CD8-positive, alpha-beta memory T cell (primary cell): ENCODE measurements at places on chromosomes 5 and 9.
A peak's percentile ranks its signal among the peaks of the same experiment; 100 is the strongest.

- no peak overlapping the region for H3K27ac ChIP-seq
- no peaks in the 10 kb centered on the region for H3K27me3 ChIP-seq
- peaks cover 6% of the 10 kb centered on the region for H3K4me1 ChIP-seq
- no peak overlapping the region for H3K4me3 ChIP-seq
- no peaks in the 10 kb centered on the region for H3K36me3 ChIP-seq
Observed at GRCh38 chr9:87729246-87729645, 3.3 kb downstream of the CTSL start.

DNA sequence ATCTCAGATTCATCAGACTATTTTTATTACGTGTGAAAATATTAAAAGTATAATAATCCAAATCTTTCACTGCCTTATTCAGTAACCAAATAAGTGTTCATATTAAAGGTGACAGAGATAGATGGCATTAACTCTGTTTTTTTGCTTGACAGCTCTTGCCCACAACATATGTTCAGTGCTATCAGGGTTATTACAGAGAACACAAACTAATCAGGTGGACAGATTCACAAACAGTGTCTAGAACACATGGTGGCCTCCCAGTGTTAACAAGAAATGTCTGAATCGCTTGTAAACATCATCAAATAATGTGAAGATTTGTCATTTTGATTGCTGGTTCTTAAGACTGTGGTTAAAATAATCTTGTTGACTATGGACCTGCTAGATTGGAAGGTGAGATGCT lies 609.1 kb upstream of the GRAMD2B start:
- H3K36me3 ChIP-seq, result no peaks in the 10 kb centered on the region
- no peak for DNase-seq
- no peak overlapping the region for H3K4me3 ChIP-seq
- H3K27me3 ChIP-seq, result no peaks in the 10 kb centered on the region
- H3K4me1 ChIP-seq, result no peaks in the 10 kb centered on the region

- H3K27ac ChIP-seq, result no peak overlapping the region
- H3K27me3 ChIP-seq, result no peaks in the 10 kb centered on the region
- H3K36me3 ChIP-seq, result no peaks in the 10 kb centered on the region
- peaks cover 8% of the 10 kb centered on the region for H3K4me1 ChIP-seq
Observed at GRCh38 chr9:109934136-109934856, 154.3 kb downstream of the PALM2AKAP2 start.

- DNase-seq, result no peak
- no peaks in the 10 kb centered on the region for H3K27me3 ChIP-seq
- H3K4me1 ChIP-seq, result no peaks in the 10 kb centered on the region
- H3K27ac ChIP-seq, result no peak overlapping the region
- no peaks in the 10 kb centered on the region for H3K36me3 ChIP-seq
Observed at GRCh38 chr9:115923410-115923809, 230.2 kb upstream of the PAPPA start.

GRCh38 chr9:101861472-101861871 lies 123.0 kb upstream of the GRIN3A start:
- DNase-seq, result no peak
- no peaks in the 10 kb centered on the region for H3K4me1 ChIP-seq
- no peaks in the 10 kb centered on the region for H3K36me3 ChIP-seq
- no peak overlapping the region for H3K27ac ChIP-seq
- no peak overlapping the region for H3K4me3 ChIP-seq

GRCh38 chr9:99824378-99825171 lies 2.9 kb downstream of the NR4A3 start:
- H3K36me3 ChIP-seq, result no peaks in the 10 kb centered on the region
- H3K4me1 ChIP-seq, result peaks cover 41% of the 10 kb centered on the region
- H3K27ac ChIP-seq, result peak overlapping the region; percentile 9
- DNase-seq, result peak; percentile 60

- H3K4me1 ChIP-seq, result peaks cover 70% of the 10 kb centered on the region
- H3K4me3 ChIP-seq, result no peak overlapping the region
- DNase-seq, result no peak
Observed at GRCh38 chr9:131422241-131422792, 28.4 kb downstream of the PRRC2B start.

GRCh38 chr5:163089926-163090325 lies 347.5 kb upstream of the CCNG1 start:
- no peaks in the 10 kb centered on the region for H3K27me3 ChIP-seq
- no peak overlapping the region for H3K4me3 ChIP-seq
- H3K27ac ChIP-seq, result no peak overlapping the region
- no peaks in the 10 kb centered on the region for H3K36me3 ChIP-seq
- DNase-seq, result no peak

- no peak overlapping the region for H3K4me3 ChIP-seq
- no peaks in the 10 kb centered on the region for H3K27me3 ChIP-seq
- DNase-seq, result no peak
- H3K27ac ChIP-seq, result no peak overlapping the region
Observed at GRCh38 chr9:88559661-88560060, 24.7 kb downstream of the NXNL2 start.

- no peak for DNase-seq
- H3K27ac ChIP-seq, result no peak overlapping the region
- H3K4me3 ChIP-seq, result no peak overlapping the region
- H3K27me3 ChIP-seq, result no peaks in the 10 kb centered on the region
Observed at GRCh38 chr5:178438796-178439195, 151.4 kb downstream of the COL23A1 start.

DNA sequence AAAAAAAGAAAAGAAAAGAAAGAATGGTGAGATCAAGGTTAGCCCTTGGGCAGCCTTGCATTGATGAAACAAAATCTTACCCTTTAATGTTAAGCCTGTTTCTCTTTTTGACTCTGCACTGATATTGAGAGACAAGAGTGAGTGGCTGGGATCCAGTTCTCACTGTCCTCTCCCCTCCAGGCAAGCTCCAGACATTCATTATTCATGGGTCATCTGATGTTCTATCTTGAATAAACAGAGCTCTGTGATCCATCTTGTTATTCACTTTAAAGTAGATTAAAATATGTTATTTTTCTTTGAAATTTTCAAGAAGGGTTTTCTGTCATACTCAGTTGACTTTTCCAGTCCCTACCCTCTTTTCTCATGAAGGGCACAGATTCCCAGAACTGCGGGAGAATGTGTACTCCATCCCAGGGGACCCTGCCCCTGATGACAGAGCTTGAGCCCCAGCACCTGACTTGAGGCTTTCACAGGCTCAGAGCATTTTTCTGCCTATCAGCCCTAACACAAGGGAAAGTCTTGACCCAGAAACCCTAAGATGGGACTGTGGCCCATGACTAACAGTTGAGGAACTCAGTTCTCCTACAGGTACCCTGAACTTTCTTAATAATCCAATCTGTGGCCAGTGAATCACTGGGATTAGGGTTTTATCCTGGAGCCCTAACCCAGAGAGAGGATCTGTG lies 24.1 kb downstream of the ACTL7B start:
- no peak overlapping the region for H3K4me3 ChIP-seq
- H3K27me3 ChIP-seq, result no peaks in the 10 kb centered on the region
- H3K4me1 ChIP-seq, result no peaks in the 10 kb centered on the region
- H3K36me3 ChIP-seq, result no peaks in the 10 kb centered on the region
- H3K27ac ChIP-seq, result no peak overlapping the region
- DNase-seq, result no peak

DNA sequence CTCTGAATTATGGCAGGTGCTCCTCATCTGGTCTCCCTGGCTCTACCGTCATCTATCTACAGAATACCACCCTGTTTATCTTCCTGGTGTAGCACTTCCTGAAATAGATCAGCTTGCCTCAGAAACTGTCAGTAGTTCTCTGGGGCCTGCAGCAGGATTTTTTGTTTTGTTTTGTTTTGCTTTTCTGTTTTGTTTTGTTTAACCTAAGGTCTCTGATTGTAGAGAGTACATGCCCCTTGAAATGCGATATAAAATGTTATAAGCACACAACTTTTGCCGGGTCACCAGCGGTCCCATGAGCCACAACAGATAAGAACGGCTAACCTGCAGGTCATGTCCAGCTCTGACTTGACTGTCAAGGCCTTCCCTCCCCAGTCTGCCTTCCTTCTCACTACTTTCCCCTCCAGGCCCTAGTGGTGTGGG lies 26.6 kb upstream of the CREBRF start:
- no peak overlapping the region for H3K4me3 ChIP-seq
- DNase-seq, result no peak

- H3K4me1 ChIP-seq, result no peaks in the 10 kb centered on the region
- H3K27me3 ChIP-seq, result no peaks in the 10 kb centered on the region
- H3K4me3 ChIP-seq, result no peak overlapping the region
- H3K36me3 ChIP-seq, result no peaks in the 10 kb centered on the region
Observed at GRCh38 chr9:28318515-28318914, 745.2 kb upstream of the C9orf72 start.

GRCh38 chr5:939368-939767 lies 46.7 kb downstream of the TRIP13 start:
- no peak overlapping the region for H3K4me3 ChIP-seq
- no peak for DNase-seq
- no peaks in the 10 kb centered on the region for H3K27me3 ChIP-seq
- H3K4me1 ChIP-seq, result no peaks in the 10 kb centered on the region

DNA sequence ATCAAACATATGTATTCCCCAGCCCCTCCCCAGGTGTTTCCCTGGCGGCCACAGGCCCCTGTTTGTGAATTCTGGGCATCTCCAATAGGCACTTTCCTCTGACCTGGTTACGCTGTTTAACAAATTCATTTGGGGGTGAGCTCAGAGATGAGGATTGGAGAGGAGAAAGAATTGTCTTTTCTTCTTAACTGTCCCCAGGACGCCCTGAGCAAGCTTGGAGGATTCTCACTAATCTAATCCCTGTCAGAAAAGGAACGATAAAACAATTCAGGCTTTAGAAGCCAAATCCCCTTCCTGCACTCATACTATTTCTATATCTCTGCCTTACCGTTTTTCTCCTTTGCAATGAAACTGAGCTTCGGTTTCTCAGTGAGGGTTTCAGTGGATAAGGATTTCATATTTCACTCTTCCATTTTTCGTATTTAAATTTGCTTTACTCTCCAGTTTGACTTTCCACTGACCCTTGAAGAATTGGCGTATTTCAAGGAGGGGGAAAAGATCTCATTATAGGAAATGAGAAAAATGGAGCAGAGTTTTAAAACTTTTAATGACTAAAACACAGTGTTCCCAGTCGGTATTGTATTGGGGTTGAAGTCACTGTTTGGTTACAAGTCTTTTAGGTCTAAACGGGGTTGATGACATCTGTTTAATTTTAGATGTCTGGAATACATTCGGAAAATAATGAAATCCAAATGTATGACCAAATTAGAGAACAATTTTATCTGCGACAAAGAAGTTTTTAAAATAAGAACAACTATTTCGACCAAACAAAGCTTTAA lies 180.1 kb downstream of the MACROH2A1 start:
- H3K36me3 ChIP-seq, result no peaks in the 10 kb centered on the region
- H3K4me3 ChIP-seq, result no peak overlapping the region
- no peaks in the 10 kb centered on the region for H3K4me1 ChIP-seq
- DNase-seq, result no peak

- no peak overlapping the region for H3K27ac ChIP-seq
- H3K27me3 ChIP-seq, result no peaks in the 10 kb centered on the region
- no peaks in the 10 kb centered on the region for H3K36me3 ChIP-seq
- no peak for DNase-seq
Observed at GRCh38 chr9:127963041-127963358, 17.8 kb downstream of the EEIG1 start.

- H3K36me3 ChIP-seq, result no peaks in the 10 kb centered on the region
- no peak for DNase-seq
- H3K27ac ChIP-seq, result no peak overlapping the region
- H3K4me3 ChIP-seq, result no peak overlapping the region
- H3K4me1 ChIP-seq, result no peaks in the 10 kb centered on the region
Observed at GRCh38 chr5:31033295-31033694, 160.2 kb upstream of the CDH6 start.

GRCh38 chr9:4997196-4997595 lies 12.1 kb downstream of the JAK2 start:
- no peaks in the 10 kb centered on the region for H3K27me3 ChIP-seq
- no peaks in the 10 kb centered on the region for H3K36me3 ChIP-seq
- H3K4me1 ChIP-seq, result no peaks in the 10 kb centered on the region
- H3K4me3 ChIP-seq, result no peak overlapping the region
- H3K27ac ChIP-seq, result no peak overlapping the region
- DNase-seq, result no peak

GRCh38 chr9:138098116-138098907 lies 220.7 kb downstream of the CACNA1B start:
- DNase-seq, result no peak
- H3K4me1 ChIP-seq, result no peaks in the 10 kb centered on the region
- no peaks in the 10 kb centered on the region for H3K36me3 ChIP-seq

DNA sequence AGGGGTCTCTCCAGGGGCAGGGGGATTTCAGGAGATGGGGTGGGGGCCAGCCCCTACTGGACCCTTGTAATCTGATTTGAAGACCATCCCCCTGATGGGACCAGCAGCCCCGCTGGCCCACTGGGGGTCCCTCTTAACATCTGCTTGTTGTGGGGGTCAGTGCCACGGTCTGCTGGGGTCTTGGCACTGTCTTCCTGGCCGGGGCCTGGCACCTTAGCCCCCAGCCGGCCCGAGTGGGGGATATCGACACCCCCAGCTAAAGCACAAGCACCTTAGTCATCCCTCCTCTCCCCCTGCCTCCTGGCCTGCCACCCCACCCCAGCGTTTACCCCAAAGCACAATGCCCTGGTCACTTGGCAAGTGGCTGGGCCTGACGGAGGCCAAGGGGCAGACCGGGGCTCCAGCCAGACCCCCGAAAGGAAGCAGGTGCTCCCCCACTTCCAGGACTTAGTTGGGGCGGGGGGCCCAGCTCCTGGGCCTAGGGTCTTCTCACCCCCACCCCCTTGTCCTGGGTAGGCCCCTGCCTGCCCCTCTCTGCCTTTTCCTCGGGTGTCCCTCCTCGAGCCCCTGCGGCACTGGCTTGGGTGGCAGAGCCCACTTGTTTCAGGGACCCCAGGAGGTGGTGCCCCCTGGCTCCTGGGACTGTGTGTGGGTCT lies 1.4 kb upstream of the NFX1 start:
- peak overlapping the region; percentile 99 for H3K27ac ChIP-seq
- H3K27me3 ChIP-seq, result no peaks in the 10 kb centered on the region
- H3K36me3 ChIP-seq, result peaks cover 13% of the 10 kb centered on the region
- H3K4me3 ChIP-seq, result peak overlapping the region; percentile 71
- DNase-seq, result peak; percentile 52

DNA sequence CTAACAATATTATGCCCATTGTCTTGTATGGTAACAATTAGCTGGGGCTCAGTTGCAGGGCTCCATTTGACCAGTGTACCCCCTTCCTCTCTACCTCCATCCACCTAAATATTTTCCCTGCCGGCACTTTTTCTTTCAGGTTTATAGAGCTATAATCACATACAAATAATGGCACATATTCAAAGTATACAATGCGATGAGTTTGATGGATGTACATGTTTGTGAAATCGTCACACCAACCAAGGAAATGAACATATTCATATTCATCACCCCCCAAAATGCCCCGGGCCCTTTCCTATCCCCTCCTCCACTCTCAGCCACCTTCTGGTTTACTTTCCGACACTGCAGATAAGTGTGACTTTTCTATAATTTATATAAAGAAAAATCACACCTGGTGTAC lies 351.5 kb downstream of the GADD45G start:
- no peak overlapping the region for H3K27ac ChIP-seq
- H3K4me1 ChIP-seq, result peaks cover 2% of the 10 kb centered on the region
- no peak overlapping the region for H3K4me3 ChIP-seq
- no peaks in the 10 kb centered on the region for H3K27me3 ChIP-seq
- DNase-seq, result no peak

- peaks cover 4% of the 10 kb centered on the region for H3K4me1 ChIP-seq
- H3K4me3 ChIP-seq, result no peak overlapping the region
- H3K36me3 ChIP-seq, result no peaks in the 10 kb centered on the region
- H3K27me3 ChIP-seq, result no peaks in the 10 kb centered on the region
- no peak for DNase-seq
Observed at GRCh38 chr9:93048566-93049448, 9.7 kb upstream of the SUSD3 start.
